ENCODE measurements at places on chromosomes 2 and 18.

DNA sequence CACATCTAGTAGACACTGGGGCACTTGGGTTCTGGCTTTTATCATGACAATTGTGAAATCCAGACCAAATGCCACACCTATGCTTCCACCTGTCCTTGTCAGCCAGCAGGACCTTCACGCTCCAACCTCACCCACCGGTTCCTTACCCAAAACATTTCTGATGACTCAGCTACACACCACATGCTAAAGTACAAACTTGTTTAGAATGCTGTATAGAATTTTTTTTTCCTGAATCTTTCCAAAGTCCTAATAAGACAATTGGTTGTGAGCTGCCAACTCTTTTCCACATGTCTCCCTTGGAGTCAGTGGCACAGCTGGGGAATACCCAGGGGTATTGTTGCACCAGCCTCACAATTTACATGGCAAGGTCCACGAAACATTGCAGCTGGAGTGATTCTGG lies 75.5 kb upstream of the LPIN2 start:
- no peak for DNase-seq

DNA sequence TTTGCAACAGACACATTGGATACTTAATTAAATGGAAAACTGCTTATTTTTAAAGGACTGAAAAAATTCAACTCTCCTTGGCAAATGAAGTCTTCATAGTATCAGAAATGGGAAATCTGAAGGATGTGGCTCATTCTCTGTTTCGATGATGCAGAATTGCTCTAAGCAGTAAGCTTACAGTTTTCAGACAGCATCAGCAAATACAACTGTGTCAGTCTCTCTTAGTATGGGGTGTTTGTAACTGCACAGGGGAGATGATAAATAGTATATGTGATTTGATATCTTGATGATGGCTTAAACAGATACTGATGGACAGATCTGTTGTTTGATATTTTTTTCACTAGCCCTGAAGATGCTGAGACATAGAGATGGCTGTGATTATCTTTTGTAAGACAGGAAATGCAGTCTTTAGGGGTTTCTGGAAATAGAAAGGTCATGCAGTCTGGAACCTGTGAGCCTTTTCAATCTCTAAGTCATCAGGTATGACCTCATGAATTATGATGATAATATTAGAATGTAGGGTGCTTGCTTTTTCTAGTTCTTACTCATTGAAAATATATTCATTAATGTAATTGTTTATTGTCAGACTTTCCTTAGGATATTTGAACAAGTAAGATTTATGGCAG lies 84.2 kb downstream of the SLC4A10 start:
- no peak for DNase-seq

- DNase-seq: no peak
Observed at GRCh38 chr2:11019614-11020013, 107.9 kb downstream of the KCNF1 start.

- DNase-seq: no peak
Observed at GRCh38 chr2:33141476-33141875, 194.7 kb downstream of the LTBP1 start.

DNA sequence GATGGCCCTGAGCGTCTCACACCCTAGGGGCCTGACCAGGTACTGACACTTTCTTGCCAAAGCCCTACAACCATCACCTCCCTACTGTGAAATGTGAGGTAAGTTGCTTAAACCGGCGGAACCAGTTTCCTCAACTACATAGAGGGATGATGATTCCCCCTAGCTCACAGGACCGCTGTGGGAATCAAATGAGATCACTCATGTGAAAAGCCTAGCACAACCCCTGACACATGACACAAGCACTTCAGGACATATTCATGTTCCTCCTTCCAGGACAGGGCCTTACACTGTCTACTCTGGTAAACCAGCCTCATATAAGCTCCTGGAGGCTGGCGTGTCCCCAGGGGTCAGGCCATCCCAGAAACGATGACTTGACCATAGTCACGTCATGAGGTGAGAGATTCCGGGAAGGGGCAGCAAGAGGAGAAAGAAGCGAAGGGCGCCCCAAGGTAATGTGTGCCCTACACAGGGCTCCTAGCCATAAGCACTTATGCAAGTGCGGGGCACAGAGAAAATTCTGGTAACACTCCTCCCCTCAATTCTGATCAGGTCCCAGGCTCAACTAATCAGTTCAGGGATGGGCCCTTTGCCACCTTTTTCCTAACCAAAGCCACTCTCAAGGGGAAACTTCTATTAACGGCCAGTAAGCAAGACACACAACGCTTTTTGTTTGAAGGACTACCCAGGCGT lies 49.5 kb downstream of the C2orf42 start:
- DNase-seq: peak; percentile 42

DNA sequence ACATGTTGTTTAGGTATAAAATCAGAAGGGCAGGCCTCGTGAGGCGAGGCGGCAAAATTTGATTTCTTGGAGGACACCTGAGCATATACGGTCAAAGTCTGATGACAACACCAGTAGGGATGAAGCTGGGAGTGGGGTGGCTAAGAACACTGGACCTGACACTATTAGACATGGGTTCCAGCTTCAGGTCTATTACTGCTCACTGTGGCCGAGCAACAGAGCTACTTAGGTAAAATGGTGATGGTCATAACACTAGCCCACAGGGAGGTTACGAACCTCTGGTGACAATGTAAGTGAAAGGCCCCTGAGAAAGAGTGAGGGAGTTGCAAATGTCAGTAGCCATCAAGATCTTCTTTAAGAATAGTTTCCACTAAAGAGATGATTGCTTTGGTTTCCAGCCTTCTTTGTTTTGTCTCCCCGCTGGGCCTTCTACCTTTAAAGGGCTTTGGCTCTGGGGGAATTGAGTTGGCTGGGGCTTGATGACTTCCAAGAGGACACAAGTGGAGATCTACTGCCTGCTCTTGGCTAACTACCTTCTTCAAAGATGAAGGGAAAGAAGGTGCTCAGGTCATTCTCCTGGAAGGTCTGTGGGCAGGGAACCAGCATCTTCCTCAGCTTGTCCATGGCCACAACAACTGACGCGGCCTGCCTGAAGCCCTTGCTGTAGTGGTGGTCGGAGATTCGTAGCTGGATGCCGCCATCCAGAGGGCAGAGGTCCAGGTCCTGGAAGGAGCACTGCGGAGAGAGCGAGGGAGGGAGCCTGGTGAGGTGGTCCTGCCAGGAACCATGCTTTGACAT lies 3.5 kb downstream of the IL1B start:
- no peak for DNase-seq

GRCh38 chr2:43455731-43456642 lies 139.9 kb downstream of the THADA start:
- DNase-seq: no peak

GRCh38 chr2:9032536-9033255 lies 29.2 kb upstream of the MBOAT2 start:
- no peak for DNase-seq

GRCh38 chr2:216665242-216665641 lies 30.1 kb downstream of the IGFBP5 start:
- DNase-seq: peak; percentile 54

GRCh38 chr2:20108655-20109396 lies 57.4 kb upstream of the LAPTM4A start:
- no peak for DNase-seq

Measured in fibroblast of skin of right quadriceps (primary cell).